NCI-H2107 (cell line): ENCODE measurements at places on chromosomes 6 and 20.
A peak's percentile ranks its signal among the peaks of the same experiment; 100 is the strongest.

- no peak for DNase-seq
Observed at GRCh38 chr20:44714701-44715498, at the start of gene CCN5. CCN5 (plus strand) TSS chr20:44715369; CDS start chr20:44715391, 22 bp downstream.

GRCh38 chr20:4613718-4614620, 107.7 kb upstream of the PRND start:
- DNase-seq = peak; percentile 34

DNA sequence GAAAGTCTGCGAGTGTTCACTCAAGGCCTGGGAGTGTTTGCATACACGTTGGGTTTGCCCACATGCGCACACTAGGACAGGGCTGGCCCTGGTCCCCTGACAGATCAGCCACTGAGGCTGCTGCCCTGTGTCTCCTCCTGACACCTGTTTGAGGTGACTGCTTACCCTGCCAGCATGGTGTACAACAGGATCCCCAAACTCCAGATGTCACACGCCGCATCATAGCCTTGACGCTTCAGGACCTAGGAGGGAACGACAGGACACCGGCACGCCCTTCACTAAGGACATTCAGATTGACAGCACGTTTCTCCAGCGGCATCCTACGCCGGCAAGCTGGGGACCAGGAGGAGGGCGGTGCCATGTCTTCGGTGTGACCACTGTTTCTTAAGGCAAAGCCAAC, 37.0 kb upstream of the MPC1 start:
- no peak for DNase-seq

GRCh38 chr20:63118303-63119120, 97.4 kb downstream of the YTHDF1 start:
- no peak for DNase-seq

DNA sequence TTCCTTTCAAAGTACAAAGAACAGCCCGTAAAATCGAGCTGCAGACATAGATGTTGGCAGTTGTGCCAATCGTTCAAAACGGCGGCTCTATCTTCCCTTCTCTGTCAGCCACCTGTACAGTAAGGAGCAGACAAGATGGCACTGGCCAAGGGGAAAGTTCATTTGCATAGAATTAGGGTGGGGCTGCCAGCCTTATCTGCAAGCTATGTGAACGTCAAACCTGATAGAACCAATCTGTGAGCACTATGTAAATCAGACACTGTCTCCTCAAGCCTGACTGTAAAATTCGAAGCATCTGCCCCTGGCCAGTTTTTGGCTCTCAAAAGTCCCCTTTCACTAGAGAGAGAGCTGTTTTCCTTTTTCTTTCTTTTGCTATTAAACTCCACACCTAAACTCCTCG, 374.5 kb downstream of the EPM2A start:
- no peak for DNase-seq

GRCh38 chr6:54085541-54085940, 25.7 kb upstream of the MLIP start:
- no peak for DNase-seq

- DNase-seq = no peak
Observed at GRCh38 chr20:21029341-21029740, 76.8 kb downstream of the LINC00237 start.

DNA sequence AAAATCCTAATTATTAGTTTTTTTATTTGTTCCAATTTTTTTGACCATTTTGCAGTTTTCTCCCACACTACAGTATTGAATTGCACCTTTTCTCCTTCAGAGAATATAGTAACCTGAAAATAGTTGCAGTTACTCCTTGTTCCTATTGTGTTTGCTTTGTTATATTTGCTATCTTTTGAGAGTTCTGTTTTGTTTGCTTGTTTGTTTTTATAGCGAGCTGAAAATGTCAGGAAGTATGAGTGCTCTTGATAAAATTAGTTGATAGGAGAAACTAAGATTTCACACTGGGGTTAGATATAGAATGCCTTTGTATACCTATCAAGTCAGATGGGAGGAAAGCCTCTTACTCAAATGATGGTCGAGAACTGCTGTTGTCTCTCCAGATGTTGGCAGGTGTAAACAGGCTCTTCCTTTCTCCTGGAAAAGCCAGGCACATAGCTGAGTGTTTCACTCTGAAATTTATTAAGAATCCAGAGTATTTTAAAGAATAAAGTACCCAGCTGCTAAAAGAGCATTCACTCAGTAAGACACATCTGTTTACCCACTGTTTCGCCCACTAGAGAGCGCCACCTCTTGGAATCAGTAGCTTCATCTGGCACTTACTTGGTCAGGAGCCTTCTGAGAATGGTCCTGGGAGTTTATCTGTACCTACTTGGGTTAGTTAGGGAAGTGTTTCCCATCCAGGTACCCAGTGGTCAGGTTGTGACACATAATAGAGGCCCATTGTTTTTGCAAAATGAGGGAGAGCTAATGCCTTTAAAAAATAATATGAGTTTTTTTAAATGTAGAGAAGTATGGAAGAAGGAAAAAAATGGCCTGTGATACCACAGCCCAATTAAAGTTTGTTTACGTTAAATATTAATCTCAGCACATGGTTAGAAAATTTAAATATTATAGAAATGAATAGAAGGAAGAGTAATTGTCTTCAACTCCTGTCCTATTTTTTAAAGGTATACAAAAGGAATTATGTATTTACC, 11.2 kb downstream of the NT5DC1 start:
- no peak for DNase-seq

DNA sequence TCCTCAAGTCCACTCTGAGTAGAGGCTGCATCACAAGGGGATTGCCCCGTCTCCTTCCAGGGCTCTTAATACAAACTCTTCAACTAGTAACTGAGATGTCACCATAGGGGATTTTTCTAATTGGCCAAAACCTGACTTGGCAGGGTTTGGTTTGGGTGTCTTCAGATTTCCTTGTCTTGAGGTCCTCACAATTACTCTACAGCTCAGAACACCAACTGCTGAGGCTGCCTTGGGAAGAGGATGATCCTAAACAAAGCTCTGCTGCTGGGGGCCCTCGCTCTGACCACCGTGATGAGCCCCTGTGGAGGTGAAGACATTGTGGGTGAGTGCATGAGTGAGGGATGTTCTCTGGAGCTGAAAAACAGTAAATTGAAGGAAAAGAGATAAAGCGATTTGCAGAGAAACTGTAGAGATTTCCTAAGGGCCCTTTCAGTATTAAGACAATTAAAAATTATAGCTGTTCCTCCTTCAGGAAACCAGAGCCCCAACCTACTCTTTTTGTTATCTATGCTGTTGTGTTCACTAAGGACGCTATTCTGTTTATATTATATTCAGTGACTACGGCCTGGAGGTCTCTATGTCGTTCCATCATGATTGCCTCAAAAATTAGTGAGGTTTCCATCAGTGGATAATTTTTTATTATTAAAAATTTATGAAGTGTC, at the start of gene HLA-DQA1:
Gene HLA-DQA1 (plus strand): TSS at position 188 of the 662 bp plus-strand sequence. CDS start 53 bp downstream, at position 241.
- no peak for DNase-seq

- no peak for DNase-seq
Observed at GRCh38 chr6:82741996-82742385, 323.6 kb downstream of the UBE3D start.

- DNase-seq = no peak
Observed at GRCh38 chr6:138285800-138286199, 67.5 kb upstream of the PBOV1 start.

GRCh38 chr6:90663873-90664272, 77.0 kb upstream of the MAP3K7 start:
- DNase-seq = no peak

DNA sequence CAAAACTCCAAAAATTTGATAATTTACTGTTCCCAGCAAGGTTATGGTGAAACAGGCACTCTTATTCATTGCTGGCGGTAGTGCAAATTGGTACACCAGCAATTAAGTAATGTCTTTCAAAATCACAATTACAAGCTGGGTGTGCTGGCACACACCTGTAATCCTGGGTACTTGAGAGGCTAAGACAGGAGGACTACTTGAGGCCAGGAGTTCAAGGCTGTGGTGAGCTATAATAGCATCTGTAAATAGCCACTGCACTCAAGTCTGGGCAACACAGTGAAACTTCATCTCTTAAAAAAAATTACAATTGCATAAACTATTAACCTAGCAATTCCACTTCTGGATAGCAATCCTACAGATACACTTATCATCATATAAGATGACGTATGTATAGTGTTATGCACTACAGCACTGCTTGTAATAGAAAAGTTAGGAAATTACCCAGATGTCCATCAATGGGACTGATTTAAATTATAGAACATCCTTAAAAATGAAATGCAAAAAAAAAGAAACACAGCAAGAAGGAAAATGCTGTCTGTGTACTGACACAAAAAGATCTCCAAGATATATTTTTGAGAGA, 31.4 kb downstream of the NCOA6 start:
- DNase-seq = no peak

- DNase-seq = no peak
Observed at GRCh38 chr6:160678744-160679401, 14.8 kb upstream of the LPA start.

GRCh38 chr6:30020626-30021025, 40.4 kb upstream of the POLR1H start:
- DNase-seq = no peak

DNA sequence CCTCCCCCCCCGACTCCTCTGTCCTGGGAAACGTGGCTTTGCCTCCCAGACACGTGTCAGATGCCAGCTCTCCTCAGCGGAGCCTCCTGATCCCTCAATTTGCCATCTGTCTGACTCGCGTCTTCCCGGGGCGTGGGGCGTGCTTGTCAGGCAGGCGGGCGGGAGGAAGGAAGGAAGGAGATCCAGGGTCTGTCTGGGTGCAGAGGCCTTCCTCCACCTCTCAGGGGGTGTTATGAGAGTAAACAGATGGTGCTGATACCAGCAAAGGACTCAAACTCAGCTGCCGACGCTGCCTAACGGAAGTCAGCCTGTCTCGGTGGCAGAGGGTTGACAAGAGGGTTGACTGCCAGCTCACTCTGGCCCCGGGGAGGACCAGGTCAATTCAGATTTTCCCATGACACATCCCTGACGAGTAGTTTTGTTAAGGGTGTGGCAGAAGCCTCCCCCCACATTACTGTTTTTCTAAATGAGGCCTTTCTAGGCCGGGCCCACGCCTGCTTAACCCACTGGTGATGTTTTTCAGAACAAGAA, 17.0 kb downstream of the UQCC2 start:
- no peak for DNase-seq

DNA sequence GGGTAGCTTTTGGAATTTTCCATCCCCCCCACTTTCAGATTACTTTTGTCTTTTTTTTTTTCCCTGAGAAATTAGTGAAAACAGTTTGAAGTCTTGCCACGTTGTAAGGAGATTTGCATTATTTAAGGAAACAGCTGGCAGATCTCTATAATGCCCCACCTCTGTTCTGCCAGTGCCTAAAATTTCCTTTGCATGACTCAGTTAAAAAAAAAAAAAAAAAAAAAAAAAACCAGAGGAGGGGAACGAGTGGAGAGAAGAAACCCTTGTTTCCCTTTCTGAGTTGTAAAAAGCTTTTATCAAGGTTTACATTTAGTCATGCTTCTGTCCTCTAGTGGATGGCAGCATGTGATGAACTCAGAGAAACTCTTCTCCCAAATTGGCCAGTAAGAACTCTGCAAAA, 33.5 kb downstream of the CARMIL1 start:
- no peak for DNase-seq

DNA sequence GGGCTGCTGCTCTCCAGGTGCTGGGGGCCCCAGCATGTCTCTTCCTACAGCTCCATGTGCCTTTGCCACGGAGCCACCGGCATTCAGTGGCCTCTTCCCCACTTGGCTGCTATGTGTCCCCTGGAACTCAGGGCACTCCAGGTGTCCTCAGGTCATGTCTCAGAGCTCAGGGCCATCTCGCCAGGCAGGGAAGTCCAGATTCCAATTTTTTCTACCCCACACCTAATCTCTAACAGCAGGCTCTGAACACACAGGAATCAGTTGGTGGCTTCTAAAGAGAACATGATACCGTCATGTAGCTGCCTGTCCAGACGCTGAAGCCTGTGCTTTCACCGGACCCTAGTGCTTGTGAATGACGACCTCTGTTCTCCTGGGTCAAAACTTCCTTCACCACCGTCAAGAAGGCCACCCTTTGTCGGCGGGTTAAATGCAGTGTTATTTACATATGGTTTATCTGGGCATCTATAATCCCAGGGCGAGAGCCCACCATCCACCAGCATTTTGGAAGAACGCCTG, 4.2 kb upstream of the SLCO4A1 start:
- DNase-seq = no peak

DNA sequence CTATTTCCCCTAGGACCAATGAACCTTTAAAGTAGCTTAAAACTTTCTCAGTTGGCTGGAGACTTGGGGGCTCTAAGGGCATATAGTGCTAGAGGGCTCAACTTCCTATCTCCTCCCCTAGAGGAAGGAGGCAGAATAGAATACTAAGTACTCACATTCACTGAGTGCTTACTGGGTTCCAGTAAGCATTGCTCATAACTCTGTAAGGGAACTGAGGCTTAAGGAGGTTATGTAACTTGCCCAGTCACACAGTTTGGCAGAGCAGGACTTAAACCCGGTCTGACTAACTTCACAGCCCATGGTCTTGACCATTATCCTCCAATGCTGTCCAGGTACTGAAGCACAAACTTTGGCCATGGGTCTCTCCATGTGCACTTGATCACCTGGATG, 12.5 kb downstream of the SESN1 start:
- DNase-seq = no peak

DNA sequence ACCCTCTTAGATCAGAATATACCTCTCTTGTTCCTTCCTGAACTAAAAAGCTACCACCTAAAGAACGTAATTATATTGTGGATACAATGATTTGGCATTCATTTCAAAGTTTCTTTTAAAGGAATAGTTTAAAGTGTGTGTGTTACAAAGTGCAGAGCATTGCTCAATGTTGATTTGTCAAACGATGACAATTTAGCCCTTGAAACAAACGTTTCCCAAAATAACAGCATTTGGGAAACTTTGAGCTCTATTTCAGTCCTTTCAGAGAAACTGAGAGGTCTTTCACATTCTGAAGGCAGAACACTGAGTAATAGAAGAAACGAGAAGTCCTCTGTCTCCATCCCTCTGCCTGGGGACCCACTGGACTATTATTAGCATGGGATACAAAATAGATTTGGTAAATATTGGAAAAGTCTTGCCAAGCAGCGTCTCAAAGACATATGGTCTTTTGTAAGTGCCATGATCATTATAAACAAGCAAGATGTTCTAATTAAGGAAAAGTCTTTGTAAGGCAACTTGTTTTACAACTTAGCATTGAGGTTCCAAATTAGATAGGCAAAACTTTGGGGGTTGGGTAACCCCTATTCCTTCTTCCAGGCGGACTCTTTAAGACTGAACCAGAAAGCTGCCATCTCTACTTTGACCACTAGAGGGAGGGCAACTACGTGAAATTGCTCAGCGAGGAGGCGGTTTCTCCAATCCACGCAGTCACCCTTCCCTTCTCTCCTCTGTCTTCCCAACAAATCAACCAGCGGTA, 208.8 kb downstream of the RNF144B start:
- DNase-seq = peak; percentile 10
